ENCODE measurements at places on chromosomes 12 and 14.

DNA sequence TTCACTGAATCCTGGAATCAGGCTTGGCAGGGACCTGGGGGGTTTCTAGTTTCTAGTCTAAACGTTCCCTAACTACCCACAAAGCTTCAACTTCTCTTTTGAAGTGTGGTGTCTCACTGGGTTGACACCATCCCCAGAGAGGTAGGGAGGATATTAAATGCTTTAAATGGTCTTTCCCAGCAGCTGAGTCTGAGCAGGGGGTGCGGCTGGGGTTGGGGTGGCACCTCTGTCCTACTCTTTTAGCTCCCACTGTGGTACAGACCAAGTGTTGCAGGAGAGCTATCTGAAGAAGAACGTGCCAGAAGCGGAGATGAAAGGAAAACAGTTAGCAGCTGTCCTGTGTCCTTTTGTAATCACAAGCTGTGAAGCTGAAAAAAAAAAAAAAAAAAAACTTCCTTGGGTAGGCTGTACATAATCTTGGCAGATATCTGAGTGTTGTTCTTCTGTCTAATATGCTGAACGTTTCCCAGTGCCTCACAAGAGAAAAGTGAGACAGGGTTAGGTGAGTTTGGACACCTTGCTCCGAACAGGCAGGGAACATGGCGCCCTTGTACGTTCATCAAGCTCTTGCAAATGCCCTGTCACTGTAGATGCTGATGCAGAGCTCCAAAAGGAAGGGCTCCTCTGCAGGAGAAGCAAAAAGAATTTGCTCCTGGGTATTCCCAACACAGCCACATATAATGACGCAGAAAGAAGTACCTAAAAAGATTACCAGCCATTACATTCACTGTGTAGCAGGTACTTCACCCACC lies 447.2 kb downstream of the APAF1 start:
- no peaks in the 10 kb centered on the region for H3K36me3 ChIP-seq
- DNase-seq = no peak
- H3K4me3 ChIP-seq = no peak overlapping the region
- no peaks in the 10 kb centered on the region for H3K27me3 ChIP-seq
- no peak overlapping the region for H3K27ac ChIP-seq

- no peak overlapping the region for H3K27ac ChIP-seq
- no peaks in the 10 kb centered on the region for H3K27me3 ChIP-seq
- no peak for DNase-seq
- peaks cover 17% of the 10 kb centered on the region for H3K4me1 ChIP-seq
- H3K4me3 ChIP-seq = no peak overlapping the region
- no peaks in the 10 kb centered on the region for H3K36me3 ChIP-seq
Observed at GRCh38 chr12:113262710-113263109, 41.4 kb downstream of the TPCN1 start.

DNA sequence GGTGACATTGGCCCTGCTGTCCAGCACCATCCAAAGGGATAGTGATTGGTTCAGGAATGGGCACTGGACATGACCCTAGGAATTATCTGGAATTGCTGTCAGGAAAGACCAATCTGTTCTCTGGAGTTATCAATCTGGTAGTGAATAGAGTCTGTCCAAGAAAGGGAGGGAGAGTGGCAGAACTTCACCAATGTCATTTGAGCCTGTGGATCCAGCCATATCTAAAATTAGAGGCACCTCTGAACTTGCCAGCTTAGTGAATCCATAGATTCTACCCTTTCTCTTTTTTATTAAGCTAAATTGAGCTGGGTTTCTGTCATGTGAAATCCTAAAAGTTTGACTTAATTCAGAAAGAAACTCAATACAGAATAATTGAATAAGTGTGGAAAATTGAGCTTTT lies 93.9 kb downstream of the NKX2-1 start:
- no peak overlapping the region for H3K27ac ChIP-seq
- no peaks in the 10 kb centered on the region for H3K27me3 ChIP-seq
- no peak for DNase-seq
- H3K36me3 ChIP-seq = no peaks in the 10 kb centered on the region

- no peaks in the 10 kb centered on the region for H3K4me1 ChIP-seq
- no peak overlapping the region for H3K27ac ChIP-seq
- peaks cover 23% of the 10 kb centered on the region for H3K36me3 ChIP-seq
- H3K27me3 ChIP-seq = no peaks in the 10 kb centered on the region
Observed at GRCh38 chr14:64170181-64170580, 124.0 kb downstream of the ESR2 start.

DNA sequence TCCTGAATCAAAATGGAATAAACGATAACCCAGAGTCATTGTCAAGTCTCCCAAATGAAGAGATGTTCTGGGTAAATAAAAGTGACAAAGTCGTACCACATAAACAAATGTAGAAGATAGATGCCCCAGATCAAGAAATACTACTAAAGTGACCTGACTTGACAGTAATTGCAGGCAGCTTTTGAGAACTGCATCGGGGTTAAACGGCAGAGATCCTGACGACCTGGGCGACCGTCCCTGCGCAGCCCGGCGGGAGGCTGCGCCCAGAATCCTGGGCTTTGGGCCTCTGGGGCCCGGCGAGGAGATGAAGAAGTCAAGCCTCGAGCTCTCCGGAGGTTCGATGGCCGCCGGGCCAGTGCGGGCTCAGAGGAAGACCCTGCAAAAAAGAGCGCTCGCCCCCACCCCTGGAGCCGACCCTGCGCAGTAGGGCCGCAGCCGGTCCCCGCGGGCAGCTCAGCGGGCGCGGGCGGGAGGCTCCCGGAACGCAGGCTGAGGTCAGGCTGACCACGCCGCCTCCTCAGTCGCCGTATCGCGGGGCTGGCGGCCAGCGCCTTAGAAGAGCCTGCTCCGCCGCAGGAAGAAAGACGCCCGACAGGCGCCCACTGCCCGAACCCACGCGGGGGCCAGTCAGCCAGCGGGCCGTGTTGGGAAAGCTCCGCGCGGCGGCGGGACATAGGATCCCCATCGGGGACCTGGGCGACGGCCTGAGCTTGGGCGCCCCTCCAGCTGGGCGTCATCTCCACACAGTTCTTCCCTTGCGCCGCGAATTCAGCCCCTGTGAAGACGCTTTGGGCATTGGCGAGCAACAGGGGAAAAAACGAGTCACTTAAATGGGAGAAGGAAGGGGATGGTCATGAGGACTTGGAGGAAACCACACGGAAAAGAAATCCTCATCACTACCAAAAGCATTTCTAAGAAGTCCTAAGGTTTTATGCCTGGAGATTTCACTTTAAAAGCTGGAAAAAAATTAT lies 16.0 kb downstream of the NKX2-1 start:
- H3K4me3 ChIP-seq = no peak overlapping the region
- H3K36me3 ChIP-seq = no peaks in the 10 kb centered on the region
- 0 out of 2 replicates have a peak, but pooled peaks cover 4% of the 10 kb centered on the region for H3K27me3 ChIP-seq
- no peak overlapping the region for H3K27ac ChIP-seq
- no peak for DNase-seq

- no peaks in the 10 kb centered on the region for H3K4me1 ChIP-seq
- H3K4me3 ChIP-seq = no peak overlapping the region
- H3K27ac ChIP-seq = no peak overlapping the region
- no peak for DNase-seq
- no peaks in the 10 kb centered on the region for H3K36me3 ChIP-seq
Observed at GRCh38 chr14:36807727-36808126, 146.1 kb downstream of the PAX9 start.

DNA sequence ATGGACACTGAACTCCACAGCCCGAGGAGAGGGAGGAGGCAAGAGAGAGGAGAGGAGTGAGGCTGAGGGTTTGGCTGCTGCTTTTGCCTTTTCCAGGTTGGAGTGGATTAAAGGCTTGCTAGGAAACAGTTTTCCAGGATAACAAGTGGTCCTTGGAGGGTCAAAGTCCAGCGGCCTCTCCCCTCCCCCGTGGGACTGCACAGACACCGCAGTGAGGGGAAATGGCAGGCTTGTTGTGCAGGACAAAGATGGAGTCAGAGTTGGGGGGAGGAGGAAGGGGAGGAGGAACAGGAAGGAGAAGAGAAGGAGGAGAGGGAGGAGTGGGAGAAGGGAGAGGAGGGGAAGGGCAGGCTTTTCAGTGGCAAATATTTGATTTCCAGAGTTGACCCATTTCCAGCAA lies 245.5 kb downstream of the RBM19 start:
- H3K4me3 ChIP-seq = no peak overlapping the region
- no peaks in the 10 kb centered on the region for H3K27me3 ChIP-seq
- no peak overlapping the region for H3K27ac ChIP-seq
- no peak for DNase-seq

All from SJCRH30 (cell line).